ENCODE measurements at places on chromosomes 11 and 22.

- DNase-seq: no peak
Observed at GRCh38 chr11:14971865-14972580, at the start of gene CALCA. CALCA (minus strand) TSS chr11:14972351; CDS start chr11:14971192, 1,159 bp downstream.

GRCh38 chr22:27686534-27686933 lies 115.0 kb downstream of the MN1 start:
- DNase-seq: no peak

GRCh38 chr11:65719871-65720210 lies 757 bp downstream of the RNASEH2C start:
- DNase-seq: no peak

DNA sequence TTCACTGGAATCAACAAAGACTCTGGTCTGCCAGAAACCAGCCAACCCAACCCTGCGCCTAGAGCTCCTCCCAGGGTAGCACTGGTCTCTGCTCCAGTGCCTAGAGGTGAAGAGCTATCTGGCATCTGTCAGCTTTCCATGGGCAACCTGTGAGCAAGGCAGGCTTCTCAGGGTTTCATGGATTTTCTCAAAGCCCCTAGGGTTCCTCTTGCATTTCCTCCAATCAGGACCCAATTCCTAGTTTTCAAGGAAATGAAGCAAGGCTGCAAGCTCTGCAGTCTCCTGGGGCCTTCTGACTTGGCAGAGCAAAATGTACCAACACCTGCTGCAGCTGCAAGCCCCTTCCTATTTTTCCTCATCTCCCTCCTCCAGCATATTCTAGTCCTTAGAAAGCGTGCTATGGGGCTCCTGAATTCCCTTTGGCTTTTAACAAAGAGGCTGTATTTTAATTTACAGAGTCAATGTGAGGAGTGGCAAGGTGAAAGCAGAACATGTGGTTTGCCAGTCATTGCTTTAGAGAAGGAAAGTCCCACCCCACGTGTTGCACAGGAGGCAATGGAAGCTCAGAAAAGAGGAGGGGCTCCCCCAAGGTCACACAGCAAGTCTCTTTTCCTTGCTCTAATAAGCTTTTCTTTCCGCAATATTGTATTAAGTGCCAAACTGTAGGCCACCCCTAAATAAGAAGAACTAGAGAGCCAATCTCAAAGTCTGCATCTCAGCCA lies 33.0 kb upstream of the RIC3 start:
- no peak for DNase-seq

GRCh38 chr22:46758867-46759290 lies 3.6 kb upstream of the TBC1D22A start:
- DNase-seq: no peak

DNA sequence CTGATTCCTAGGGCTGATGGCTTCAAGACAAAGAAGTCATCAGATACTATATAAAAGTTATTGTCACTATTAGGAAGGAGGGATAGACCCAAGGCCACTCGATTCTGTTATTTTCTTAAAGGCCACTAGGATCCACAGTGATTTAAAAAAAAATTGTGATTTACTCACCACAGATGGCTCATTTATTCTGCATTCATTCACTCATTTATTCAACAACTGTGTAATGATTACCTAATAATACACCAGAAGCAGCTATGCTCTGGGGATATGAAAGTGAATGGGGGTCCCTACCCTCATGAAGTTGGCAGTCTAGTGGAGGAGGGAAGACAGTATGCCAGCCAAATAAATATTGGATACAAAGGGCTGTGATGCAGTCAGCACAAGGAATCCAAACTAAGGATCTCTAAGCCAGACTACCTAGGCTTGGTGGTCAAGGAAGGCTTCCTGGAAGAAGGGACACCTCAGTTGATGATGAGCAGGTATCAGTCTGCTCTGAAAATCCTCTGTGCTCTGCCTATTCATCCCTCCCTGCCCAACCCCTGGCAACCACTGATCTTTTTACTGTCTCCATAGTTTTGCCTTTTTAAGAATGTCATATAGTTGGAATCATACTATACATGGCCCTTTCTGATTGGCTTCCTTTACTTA lies 110.5 kb downstream of the NAT10 start:
- no peak for DNase-seq

GRCh38 chr22:41178425-41178975 lies 26.6 kb upstream of the L3MBTL2 start:
- DNase-seq: no peak

GRCh38 chr11:115652094-115652493 lies 147.9 kb upstream of the CADM1 start:
- no peak for DNase-seq

- no peak for DNase-seq
Observed at GRCh38 chr22:45886540-45886939, 90.4 kb downstream of the WNT7B start.

DNA sequence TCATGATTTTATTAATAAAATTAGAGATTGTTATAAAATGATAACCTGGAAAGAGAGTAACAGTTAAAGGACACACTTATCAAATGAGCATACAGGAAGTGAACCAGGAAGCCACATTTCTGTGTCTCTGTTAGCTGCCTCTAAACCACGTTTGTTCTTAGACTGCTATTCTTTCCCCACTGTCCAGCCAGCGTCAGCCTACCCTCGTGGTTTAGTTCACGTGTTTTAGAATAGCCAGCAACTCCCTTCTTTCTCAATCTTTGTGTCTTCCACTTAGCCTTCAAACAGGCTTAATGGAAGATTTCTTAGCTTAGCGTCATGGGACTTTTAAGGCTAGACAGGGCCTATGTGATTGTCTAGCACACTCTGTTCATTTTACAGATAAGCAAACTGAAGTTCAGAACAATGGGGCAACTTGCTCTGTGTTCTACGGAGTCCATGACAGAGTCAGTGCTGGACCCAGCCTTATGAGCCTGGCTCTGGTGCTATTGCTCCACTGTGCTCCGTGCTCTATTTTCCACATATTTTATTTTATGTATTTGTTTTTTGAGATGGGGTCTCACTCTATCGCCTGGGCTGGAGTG lies 27.2 kb downstream of the GRAMD1B start:
- DNase-seq: no peak

DNA sequence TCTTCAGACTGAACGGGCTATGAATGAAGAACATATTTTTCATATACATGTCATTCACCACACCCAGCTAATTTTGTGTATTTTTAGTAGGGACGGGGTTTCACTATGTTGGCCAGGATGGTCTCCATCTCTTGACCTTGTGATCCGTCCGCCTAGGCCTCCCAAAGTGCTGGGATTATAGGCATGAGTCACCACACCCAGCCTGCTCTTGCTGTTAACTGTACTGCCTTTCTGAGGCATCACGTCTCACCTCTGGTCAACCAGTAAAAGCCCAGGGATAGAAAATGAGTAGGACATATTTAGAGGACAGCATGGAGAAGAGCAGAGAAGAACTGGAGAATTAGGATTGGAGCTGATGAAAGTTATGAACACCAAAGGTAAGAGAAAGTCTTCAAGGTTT lies 55.6 kb downstream of the APOL3 start:
- DNase-seq: no peak

DNA sequence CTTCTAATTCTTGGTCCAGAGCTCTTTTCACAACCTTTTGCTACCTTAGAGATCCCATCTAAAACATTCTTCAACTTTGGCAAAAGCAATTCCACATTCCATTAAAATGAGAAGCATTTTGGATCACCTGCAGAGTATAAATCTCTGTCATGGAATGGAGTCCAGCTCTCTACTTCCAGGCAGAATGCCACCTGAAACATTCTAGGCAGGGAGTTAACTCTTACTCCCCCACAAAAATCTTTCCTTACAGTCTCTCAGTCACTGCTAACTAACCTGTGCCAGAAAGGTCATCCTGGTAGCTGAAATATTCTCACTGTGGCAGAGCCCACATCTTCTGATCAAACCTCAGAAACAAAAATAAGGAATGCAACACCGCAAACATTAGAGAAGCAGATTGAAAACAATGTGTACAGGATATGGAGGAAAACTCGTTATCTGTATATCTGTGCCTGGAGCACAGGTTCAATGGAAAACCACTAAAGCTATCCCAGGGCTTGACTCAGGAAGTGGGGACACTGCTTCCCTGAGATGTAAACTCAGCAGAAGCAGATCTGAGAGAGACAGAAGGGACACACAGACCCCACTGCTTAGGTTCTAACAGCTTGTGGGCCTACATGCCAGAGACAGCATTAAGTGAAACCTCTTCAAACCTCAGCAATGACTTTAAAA lies 78.9 kb downstream of the KCNC1 start:
- DNase-seq: no peak

DNA sequence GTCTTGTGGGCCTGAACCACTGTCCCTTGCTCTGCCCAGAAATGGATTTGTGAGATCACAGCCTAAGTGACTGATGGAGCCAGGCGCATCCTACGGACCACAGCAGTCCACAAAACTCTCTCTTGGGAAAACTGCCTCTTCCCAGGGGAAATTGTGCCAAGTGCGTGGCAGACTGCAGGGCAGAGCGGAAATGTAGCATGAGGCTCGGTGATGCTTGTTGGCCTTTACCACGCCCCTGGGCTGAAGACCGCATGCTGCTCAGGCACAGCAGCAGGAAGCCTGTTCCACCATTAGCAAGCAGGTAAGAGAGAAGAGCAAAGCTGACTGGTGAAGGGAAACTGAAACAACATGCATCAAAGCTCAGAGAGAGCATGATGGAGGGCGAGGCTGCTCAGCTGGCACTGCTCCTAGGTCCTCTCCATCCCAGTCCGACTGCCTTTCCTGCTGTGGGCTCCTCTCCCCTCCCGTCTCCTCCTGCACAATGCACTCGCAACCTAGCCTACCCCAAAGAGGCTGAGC lies 26.5 kb upstream of the SCARF2 start:
- DNase-seq: no peak

GRCh38 chr22:26891429-26891828 lies 234.0 kb downstream of the MIAT start:
- no peak for DNase-seq

DNA sequence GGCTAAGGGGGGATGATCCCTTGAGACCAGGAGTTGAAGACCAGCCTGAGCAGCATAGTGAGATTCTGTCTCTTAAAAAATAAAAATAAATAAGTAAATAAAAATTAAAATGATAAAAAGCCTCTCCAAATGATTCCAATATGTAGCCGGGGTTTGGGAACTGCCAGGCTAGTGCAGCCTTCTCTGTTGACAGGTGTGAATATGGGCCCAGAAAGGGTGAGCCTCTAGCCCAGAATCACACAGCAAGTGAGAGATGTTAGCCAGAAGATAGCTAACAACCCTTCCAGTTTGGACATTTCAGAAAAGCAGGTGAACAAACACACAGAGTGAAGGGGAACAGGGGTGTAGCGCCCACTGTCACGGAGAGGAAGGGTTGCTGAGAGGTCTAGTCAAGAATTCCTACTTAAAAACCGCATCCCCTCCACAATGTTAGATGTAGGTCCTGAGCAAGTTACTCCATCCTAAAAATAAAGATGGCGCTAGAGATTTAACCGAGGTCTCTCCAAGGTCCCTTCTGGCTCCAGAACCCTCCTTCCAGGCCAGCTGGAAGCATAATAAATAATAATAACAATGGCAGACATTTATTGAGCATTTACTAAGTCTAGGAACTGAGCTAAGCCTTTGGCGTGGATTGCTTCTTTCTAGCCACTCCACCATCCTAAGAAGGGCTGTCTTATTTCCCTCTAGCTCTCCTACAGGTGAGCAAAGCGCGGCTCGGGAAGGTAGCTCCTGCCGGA lies 51.6 kb downstream of the CYTH4 start:
- DNase-seq: no peak

DNA sequence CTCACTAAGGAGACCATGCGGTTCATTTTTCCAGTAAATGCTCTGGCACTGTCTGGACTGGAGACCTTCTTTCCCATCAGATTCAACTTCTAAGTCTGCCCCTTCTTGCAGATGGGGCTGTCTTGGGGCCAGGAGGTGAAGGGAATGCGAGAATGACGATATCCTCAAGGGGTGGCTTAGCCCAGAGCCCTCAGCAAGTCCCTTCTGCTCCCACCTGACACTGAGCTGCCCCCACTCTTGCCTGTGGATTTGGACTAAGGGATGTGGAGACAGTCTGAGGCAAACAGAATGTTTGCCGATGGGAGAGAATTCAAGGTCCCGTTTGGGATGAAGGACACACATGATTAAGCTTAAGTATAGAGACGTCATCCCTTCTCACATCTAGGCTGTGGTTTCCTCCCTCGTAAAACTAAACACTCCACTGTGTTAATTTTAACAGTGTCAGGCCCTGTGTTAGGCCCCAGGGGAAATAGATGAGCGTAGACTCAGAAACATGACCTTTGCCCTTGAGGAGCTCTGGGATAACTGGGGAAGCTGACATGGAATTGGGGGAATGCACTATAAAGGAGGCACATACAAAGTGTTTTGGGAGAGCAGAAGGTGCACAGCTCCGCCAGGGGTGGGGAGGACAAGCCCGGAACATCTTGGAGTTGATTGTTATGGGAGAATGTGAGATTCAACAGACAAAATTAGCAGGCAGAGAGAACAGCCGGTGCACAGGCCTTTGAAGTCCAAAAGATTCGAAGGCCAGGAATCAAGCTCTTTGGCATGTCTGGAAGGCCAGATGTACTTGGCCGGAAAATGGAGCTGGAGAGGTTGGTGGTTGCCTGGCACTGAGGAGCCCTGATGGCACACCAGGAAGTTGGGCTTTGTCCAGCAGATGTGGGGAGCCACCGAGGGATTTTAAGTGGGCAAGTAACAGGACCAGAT lies 71.6 kb downstream of the ST3GAL4 start:
- no peak for DNase-seq

DNA sequence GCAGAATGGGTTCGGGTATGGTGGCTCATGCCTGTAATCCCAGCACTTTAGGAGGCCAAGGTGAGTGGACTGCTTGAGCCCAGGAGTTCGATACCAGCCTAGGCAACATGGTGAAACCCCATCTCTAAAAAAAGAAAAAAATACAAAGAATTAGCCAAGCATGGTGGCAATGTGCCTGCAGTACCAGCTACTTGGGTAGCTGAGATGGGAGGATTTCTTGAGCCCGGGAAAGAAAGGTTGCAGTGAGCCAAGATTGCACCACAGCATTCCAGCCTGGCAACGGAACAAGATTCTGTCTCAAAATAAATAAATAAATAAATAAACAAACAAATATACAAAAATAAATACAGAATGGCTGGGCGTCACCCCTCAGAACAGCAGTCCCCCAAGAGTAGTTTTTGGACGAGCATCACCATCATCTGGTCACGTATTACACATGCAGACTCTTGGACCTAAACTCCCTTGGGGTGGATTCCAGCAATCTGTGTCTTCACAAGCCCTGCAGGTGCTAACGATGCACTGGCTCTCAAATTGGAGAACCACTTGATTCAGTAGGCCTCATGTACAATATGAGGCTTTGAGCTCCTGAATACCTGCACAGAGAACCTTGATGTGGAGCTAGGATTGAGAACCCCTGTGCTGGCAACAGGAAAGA lies 33.5 kb downstream of the CLMP start:
- no peak for DNase-seq
